ENCODE measurements at places on chromosomes 3 and 15. TPM values are rescaled to one million over a fixed set of nuclear protein-coding genes. Genes with fewer than 3 reads are reported as not detected.

- no peak for DNase-seq
Observed at GRCh38 chr3:78918361-78919020, 849.3 kb downstream of the ROBO1 start.

- no peak for DNase-seq
Observed at GRCh38 chr3:42535981-42536784, 33.7 kb downstream of the VIPR1 start.

- no peak for DNase-seq
Observed at GRCh38 chr3:156721687-156722618, 47.6 kb downstream of the TIPARP start.

- DNase-seq = no peak
Observed at GRCh38 chr3:50359760-50360110, 414 bp upstream of the TMEM115 start.

GRCh38 chr3:113873814-113874526 lies 35.4 kb downstream of the GRAMD1C start:
- DNase-seq = no peak

DNA sequence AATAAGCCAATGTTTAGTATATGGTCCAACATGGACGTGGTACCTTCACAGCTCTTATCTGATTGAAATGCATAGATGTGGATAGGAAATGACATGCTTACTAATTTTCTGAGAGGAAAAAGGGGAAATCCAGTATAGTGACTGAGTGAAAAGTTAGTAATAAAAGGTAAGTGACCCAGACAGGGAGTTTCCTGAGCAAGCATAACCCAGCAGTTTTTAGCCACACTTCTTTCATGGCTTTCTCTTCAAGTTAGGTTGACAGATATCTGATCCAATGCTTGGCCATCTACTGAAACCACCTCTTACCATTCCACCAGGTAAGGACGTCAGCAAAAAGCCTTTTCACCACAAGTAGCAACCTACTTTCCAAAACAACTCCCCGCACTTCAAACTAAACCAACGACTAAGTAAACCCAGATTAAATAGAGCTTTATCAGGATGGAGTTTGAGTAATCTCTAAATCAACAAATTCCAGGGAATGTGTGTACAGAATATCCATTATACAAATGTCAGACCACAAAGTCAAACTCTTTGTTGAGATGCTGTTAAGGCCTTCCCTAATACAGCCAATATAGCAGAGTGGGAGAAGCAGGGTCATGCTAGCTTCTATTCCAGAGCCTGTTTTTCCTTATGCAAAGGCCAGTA lies 329.7 kb downstream of the RORA start:
- no peak for DNase-seq

DNA sequence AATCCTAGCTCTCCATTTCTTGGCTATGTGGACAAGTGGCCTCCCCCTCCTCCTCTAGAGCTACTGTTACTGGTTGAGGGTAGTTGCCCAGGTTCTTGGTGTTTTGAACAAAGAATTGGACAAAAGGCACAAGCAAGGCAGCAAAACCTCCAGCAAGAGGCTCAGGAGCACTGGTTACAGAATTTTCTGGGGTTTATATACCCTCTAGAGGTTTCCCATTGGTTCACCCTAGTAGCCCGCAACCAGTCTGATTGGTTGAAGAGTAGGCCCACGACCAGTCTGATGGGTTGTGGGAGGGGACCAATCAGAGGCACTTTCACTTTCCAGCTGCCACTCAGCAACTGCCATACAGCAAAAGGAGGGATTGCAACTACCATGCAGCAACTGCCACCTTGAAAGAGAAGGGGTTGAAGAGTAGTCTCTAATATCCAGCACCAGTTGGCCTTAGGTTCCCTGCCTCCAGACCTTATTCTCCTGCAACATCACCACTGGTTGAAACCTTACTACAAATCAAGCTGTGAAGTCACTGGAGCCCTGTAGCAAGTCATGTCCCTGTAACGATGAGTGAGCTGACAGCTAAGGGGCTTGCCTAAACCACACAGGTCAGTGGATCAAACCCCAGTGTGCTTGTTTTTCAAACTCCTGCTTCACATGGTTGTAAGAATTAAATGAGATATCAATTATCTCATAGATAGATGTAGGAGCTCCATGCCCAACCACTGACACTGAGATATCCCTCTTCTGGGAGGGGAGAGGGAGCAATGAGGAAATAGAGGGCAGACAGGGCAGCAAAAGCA lies 2.9 kb upstream of the C15orf39 start:
- DNase-seq = no peak

DNA sequence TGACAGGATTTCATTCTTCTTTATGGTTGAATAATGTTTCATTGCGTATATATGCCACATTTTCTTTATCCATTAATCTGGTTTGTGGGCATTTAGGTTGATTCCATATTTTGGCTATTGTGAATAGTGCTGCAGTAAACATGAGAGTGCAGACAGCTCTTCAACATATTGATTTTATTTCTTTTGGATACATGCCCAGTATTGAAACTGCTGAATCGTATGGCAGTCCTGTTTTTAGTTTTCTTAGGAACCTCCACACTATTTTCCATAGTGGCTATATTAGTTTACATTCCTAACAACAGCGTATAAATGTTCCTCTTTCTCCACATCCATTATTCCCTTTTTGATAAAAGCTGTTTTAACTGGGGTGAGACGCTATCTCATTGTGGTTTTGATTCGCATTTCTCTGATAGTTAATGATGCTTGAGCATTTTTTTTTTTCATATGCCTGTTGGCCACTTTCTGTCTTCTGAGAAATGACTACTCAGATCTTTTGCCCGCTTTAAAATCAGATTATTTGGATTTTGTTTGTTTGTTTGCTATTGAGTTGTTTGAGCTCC lies 21.7 kb downstream of the AQP9 start:
- no peak for DNase-seq

DNA sequence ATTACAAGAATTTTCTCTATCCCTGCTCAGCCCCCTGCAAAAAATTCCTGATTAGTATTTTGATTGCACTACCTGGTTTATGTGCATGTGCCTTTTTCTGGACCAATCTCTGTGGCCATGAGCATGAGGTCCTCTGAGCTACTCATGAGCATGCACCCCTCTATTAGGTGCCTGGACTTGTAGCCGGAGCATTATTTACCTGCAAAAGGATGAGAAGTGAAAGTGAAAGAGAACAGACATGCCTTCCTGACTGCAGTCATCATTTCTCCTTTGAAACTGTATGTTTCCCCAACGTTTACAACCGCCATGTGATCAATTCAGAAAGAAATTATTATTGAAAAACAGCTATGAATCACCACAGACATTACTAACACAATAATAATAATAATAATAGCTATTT lies 1008.8 kb downstream of the ROBO2 start:
- DNase-seq = no peak

- DNase-seq = no peak
Observed at GRCh38 chr3:193418576-193419373, 40.2 kb upstream of the ATP13A5 start.

PPARG gene
- polyA plus RNA-seq = 19.0 TPM

EPB42 gene
- not detected for polyA plus RNA-seq

ZXDC gene
- 11.4 TPM for polyA plus RNA-seq

NAALADL2 gene
- 2.0 TPM for polyA plus RNA-seq

HRG gene
- polyA plus RNA-seq = 22.8 TPM

NR1I2 gene
- 0.41 TPM for polyA plus RNA-seq

Measured in kidney (tissue), 22 donors.